Aorta (tissue), 5 donors: ENCODE measurements at places on chromosomes 4 and X. TPM values are rescaled to one million over a fixed set of nuclear protein-coding genes. Genes with fewer than 3 reads are reported as not detected.

- H3K27ac ChIP-seq, result no peak overlapping the region
- DNase-seq, result no peak
- no peaks in the 10 kb centered on the region for H3K27me3 ChIP-seq
- no peak overlapping the region for H3K4me3 ChIP-seq
- no peaks in the 10 kb centered on the region for H3K4me1 ChIP-seq
Observed at GRCh38 chr4:119750771-119751170, 122.2 kb upstream of the PDE5A start.

DNA sequence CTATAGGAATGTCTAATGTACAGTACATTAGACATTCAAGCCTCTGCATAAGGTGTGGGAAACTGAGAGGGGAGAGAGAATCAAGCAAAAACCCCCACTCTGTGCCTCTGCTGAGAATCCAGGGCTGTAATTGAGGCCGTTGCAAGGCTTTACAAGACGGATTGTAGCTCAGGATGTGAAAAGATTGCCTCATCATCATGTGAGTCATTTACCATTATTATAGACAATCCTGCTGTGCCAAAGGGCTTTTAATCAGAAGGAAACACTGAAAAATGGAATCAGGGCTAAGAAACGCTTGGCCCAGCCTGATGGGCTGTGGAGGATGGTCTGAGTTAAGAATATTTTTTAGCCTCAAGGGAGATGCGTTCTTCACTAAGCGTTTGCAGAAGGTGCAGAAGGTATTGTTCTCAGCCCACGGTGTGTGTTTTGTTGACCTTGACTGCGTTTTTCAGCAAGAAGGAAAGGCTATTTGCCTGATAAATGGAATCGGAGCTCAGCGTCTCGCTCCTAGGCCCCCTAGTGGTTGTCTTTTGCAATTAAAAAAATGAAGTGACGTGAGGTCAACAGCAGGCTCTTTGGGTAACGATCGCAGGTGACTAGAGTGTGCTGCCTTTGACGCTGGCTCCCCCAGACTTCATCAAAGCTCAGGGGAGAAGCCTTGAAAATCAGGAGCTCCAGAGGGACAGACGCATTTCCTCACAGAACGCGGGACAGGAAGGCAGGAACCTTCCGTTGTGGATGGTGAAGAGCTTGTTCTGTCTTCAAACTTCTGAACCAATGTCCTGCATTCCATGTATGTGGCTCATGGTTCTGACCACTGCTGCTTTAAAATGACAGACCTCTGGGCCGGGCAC, 18.1 kb upstream of the CHRNA9 start:
- H3K27ac ChIP-seq, result no peak overlapping the region
- DNase-seq, result no peak
- H3K4me3 ChIP-seq, result peak overlapping the region; percentile 75

- H3K36me3 ChIP-seq, result peaks cover 2% of the 10 kb centered on the region
- no peak for DNase-seq
- H3K27ac ChIP-seq, result no peak overlapping the region
- H3K4me1 ChIP-seq, result peaks cover 2% of the 10 kb centered on the region
Observed at GRCh38 chr4:105963461-105964400, 68.5 kb downstream of the NPNT start.

DNA sequence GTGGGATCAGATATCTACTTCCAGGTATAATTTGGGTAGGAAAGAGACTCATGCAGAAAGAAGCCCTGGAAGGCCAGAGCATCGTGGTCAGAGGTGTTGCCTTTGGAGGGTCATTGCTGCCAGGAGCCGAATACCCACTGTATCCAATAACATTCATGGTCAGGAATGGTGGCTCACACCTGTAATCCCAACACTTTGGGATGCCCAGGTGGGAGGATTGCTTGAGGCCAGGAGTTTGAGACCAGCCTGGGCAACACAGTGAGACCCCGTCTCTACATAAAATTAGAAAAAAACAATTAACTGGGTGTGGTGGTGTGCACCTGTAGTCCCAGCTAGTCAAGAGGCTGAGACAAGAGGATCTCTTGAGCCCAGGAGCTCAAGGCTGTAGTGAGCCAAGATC, 10.9 kb upstream of the F11 start:
- H3K27ac ChIP-seq, result no peak overlapping the region
- no peaks in the 10 kb centered on the region for H3K36me3 ChIP-seq
- no peak for DNase-seq

GRCh38 chr4:171186700-171187099, 626.5 kb upstream of the GALNTL6 start:
- no peak overlapping the region for H3K4me3 ChIP-seq
- H3K27me3 ChIP-seq, result no peaks in the 10 kb centered on the region
- no peaks in the 10 kb centered on the region for H3K36me3 ChIP-seq

GRCh38 chrX:41664375-41664901, 24.3 kb upstream of the GPR34 start:
- H3K4me1 ChIP-seq, result peaks cover 3% of the 10 kb centered on the region
- no peaks in the 10 kb centered on the region for H3K36me3 ChIP-seq
- H3K27me3 ChIP-seq, result no peaks in the 10 kb centered on the region
- no peak for DNase-seq
- H3K4me3 ChIP-seq, result no peak overlapping the region

DNA sequence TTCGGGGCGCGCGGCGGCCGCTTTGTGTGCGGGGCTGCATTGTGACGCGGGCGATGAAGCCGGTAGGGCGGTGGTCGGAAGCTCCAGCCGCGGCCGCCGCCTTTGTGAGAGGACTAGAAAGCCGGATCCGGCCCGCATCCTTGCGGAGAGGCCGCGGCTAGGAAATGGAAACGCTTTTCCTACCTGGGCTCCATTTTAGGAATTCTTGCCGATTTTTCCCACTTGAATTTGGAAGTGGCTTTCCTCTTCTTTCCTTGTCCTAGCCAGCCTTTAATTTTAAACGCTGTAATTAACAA, 708 bp downstream of the TMSB4X start:
- peak overlapping the region; percentile 99 for H3K27ac ChIP-seq
- no peaks in the 10 kb centered on the region for H3K36me3 ChIP-seq
- no peaks in the 10 kb centered on the region for H3K4me1 ChIP-seq
- peak; percentile 79 for DNase-seq
- peak overlapping the region; percentile 93 for H3K4me3 ChIP-seq

DNA sequence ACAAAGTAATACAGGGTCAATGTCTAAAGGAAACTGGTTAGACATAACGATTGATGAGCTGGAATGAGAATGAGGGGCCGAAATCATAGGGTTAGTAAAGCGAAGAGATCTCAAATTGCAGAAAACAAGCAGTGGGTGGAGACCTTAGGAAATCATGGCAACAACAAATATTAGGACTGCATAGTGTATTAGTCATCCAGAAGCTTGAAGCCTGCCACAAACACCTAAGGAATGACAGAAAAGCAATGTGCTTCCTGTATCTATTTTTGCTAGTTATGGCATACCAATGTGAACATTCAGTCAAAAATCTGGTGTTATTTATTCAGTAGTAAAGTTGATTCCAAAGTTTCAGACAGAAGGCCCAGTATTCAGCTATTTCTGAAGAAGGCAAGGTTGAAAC, 410.9 kb upstream of the CT83 start:
- no peak for DNase-seq
- no peak overlapping the region for H3K27ac ChIP-seq
- no peaks in the 10 kb centered on the region for H3K36me3 ChIP-seq
- H3K4me1 ChIP-seq, result no peaks in the 10 kb centered on the region
- no peaks in the 10 kb centered on the region for H3K27me3 ChIP-seq

GRCh38 chr4:37324546-37324945, 80.0 kb downstream of the NWD2 start:
- H3K4me1 ChIP-seq, result no peaks in the 10 kb centered on the region
- H3K36me3 ChIP-seq, result no peaks in the 10 kb centered on the region
- no peak for DNase-seq
- no peaks in the 10 kb centered on the region for H3K27me3 ChIP-seq

DNA sequence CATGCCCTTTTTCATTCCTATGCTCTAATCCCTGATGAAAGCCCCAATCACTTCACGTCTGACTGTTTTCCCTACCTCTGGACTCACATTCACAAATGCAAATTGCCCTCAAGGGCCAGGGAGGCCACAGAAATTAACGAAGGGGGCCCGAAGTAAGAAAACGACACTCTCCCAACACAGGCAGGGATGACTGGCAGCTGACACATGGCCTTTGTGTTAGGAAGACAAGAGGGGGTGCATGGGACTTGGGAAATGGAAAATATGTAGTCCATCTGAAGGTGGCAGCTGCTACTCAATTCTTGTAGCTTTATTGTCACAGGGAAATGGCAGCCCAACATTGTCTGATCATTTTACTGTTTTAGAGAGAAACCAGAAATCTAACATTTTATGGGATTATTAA, 12.3 kb upstream of the SPARCL1 start:
- H3K27me3 ChIP-seq, result no peaks in the 10 kb centered on the region
- peaks cover 3% of the 10 kb centered on the region for H3K4me1 ChIP-seq
- no peaks in the 10 kb centered on the region for H3K36me3 ChIP-seq
- no peak for DNase-seq
- H3K4me3 ChIP-seq, result no peak overlapping the region

DNA sequence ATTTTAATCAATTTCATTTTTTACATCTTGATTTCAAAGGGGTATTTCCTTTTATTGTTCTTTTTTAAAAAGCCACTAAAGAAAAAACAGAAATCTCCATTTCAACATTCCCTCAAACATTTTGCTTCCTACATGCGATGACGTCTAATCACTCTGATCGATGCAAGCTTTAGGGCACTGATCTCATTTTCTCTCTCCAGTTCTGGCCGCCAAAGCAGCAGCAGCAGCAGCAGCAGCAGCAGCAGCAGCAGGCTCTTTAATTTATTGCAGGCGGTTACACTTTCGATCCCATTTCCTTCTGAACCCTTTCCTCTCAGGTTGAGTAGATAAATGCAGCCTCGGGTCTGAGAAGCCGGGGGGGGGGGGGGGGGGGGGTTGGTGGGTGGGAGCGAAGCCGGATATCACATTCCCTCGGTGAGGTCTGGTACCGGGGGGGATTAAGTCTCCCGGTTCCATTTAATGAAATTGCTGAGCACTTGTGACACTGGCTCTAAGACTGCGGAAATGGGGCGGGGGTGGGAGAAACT, 3.4 kb upstream of the PCDH7 start:
- H3K27me3 ChIP-seq, result no peaks in the 10 kb centered on the region
- peak overlapping the region; percentile 71 for H3K27ac ChIP-seq
- no peaks in the 10 kb centered on the region for H3K4me1 ChIP-seq

GRCh38 chr4:145773581-145774234, 93.8 kb downstream of the C4orf51 start:
- no peak overlapping the region for H3K4me3 ChIP-seq
- no peaks in the 10 kb centered on the region for H3K27me3 ChIP-seq
- H3K27ac ChIP-seq, result no peak overlapping the region
- DNase-seq, result no peak
- peaks cover 2% of the 10 kb centered on the region for H3K36me3 ChIP-seq

GRCh38 chr4:10872833-10873517, 188.4 kb upstream of the CLNK start:
- no peaks in the 10 kb centered on the region for H3K27me3 ChIP-seq
- H3K4me1 ChIP-seq, result no peaks in the 10 kb centered on the region
- DNase-seq, result no peak
- H3K36me3 ChIP-seq, result no peaks in the 10 kb centered on the region

DNA sequence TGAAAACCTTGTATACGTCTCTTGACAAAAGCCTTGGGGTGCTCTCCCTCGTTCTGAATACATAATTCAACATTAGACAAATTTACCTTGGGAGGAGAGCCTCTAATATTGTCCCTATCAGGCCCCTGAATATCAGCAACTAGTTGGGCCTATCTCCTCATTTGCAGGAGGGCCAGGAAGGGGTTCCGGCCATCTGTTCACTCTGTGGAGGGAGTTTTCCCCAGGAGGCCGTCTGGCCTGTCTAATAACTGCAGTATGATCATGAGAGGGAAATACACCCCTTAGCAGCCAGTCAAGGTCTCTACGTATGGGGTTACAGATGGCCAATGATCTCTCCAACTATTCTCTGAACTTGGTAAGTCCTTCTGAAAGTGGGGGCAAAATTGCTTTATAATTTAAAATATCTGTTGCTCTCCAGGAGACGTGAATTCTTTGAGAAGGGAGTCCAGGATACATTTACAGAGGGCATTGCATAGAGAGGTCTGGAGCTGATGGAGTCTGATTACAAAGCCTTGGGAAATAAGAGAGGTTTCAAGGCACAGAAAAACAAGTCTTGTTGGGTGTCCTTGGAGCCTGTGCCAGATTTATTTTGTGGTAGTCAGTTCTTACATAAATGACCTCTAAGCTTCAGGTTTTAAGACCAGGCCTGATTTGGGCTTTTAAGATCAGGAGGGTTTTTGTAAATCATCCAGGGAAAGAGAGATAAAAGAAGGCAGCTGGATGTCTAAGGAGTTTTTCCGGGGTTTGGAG, 48.2 kb upstream of the UXT start:
- H3K27me3 ChIP-seq, result no peaks in the 10 kb centered on the region
- no peak overlapping the region for H3K4me3 ChIP-seq
- H3K36me3 ChIP-seq, result no peaks in the 10 kb centered on the region
- no peaks in the 10 kb centered on the region for H3K4me1 ChIP-seq

DNA sequence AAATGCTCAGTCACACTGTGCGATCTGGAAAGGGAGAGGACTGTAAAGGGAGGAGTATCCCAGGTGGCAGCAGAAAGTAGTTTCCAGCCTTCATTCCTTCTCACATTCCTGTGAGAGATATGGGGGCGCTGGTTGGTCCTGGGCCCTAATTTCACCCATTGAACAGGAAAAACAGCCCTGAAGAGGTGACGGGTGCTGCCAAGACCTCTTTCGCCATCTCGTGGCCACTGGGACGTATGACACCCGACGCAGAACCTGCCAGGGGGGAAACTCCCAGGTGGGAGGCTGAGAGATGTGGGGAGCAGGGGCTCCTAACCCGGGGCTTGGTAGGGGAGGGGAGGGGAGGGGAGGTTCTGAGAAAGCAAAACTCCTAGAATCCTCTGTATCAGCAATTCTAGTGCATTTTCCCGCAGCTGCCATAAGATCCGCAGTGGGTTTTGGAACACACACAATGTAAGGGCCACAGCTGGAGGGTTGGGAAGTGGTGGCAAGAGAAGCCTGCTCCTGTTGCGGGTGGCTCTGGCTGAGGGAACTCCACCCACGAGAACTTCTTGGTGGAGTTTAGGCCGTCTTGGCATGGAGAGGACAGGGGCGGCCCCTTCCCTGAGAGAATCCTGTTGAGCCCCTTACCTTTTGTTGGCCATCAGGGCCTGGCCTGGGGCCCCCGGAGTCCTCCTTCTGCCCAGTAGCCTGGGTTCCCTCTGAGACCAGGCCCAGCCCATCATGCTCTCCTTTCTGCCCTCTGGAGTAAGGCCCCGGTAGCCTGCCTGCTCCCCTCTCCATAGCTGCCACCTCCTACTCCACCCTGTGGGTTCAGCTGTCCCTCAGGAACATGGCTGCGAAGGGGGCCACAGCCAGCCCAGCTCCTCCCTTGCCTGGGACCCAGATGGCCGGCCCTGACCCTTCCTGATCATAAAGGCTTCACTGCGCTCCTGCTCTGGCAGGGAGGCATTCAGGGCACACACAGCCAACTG, 134.1 kb downstream of the OR13H1 start:
- H3K4me1 ChIP-seq, result no peaks in the 10 kb centered on the region
- peak; percentile 54 for DNase-seq
- H3K27me3 ChIP-seq, result no peaks in the 10 kb centered on the region
- no peak overlapping the region for H3K27ac ChIP-seq
- no peaks in the 10 kb centered on the region for H3K36me3 ChIP-seq

The FRG2 gene
- not detected for total RNA-seq

The F11 gene
- total RNA-seq, result 0.26 TPM

The SH3TC1 gene
- total RNA-seq, result 34.4 TPM

The KIAA0232 gene
- total RNA-seq, result 38.8 TPM

The PSAPL1 gene
- total RNA-seq, result not detected

The SPIN2A gene
- total RNA-seq, result 2.4 TPM

The AKAP14 gene
- total RNA-seq, result not detected

The NUP62CL gene
- 0.39 TPM for total RNA-seq
